NB4 (cell line): ENCODE measurements at places on chromosomes 16 and 17.
A peak's percentile ranks its signal among the peaks of the same experiment; 100 is the strongest.

- no peak for DNase-seq
Measured at GRCh38 chr17:14398766-14399165, 97.9 kb downstream of the HS3ST3B1 start.

GRCh38 chr17:50469208-50469605 is 527 bp upstream of the CHAD start:
- DNase-seq: no peak

- no peak for DNase-seq
Measured at GRCh38 chr17:30927756-30928155, 6.0 kb downstream of the ADAP2 start.

- no peak for DNase-seq
Measured at GRCh38 chr17:8675306-8675705, 44.8 kb upstream of the MYH10 start.

DNA sequence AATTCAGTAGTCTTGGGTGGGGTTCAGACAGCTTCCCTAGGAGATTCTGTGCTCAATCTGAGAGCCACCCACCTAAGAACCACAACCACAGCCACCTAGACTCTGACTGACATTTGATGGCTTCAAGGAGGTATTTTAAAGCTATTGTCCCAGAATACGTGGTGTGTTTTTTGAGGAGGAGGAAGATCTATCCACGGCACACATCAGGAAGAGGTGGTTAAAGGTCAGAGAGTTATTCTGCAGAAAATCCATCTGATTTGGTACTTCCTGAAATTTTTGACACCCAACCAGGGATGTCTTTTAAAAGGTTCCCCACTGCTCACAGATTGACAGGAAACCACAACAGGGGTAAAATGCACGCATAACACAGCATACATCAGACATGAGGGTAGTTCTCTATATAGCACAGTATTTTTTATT is 25.1 kb downstream of the SMARCE1 start:
- DNase-seq: peak; percentile 68

DNA sequence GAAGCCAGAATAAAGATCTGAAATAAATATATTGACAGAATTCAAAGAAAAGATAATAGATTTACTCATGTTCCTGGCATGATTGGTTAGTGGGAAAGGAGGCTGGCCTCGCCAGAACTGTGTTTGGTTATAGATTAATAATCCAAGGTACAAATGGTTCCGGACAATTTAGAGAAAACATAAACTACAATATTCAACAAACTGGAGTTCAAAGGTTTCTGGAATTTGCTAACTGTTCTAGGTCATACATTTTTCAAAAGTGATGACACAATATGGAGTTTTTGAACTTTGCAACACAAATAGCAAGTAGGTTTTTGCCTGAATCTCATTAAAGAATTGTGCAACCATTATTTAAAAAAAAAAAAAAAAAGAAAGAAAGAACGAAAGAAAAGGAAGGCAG is 251.7 kb upstream of the SALL1 start:
- no peak for DNase-seq

DNA sequence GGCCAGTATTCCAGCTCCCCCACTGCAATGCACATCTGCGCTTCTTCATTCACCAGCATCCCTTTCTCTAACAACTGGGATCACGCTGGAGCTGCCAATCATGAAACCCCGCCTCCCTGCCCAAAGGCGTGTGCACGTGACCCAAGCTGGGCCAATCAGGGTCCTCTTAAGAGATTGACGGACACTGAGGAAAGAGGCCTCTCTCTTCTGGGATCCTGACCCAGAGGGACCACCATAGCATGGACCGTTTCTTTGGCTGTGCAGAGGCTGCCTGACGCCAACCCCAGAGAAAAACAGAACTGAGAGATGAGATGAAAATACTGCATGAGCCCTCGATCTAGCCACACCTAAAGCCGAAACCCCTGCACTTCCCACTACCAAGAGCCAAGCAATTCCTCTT is 32.0 kb downstream of the COTL1 start:
- DNase-seq: no peak

DNA sequence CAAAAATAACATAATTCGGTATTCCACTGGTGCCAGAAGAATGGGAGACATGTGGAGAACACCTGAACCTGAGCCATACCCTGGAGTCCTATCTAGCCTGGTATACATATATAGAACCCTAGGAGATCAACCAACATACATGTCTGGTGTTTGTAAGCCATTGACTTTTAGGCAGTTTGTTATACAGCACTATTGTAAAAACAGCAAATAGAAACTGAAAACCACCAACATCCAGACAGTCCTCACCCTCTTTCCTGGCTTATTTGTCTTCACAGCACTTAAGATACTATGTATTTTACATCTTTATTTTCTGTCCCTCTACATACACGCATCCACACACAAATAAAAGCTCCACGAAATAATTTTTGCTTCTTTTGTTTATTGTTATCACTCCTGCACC is 404.2 kb upstream of the PMFBP1 start:
- no peak for DNase-seq

DNA sequence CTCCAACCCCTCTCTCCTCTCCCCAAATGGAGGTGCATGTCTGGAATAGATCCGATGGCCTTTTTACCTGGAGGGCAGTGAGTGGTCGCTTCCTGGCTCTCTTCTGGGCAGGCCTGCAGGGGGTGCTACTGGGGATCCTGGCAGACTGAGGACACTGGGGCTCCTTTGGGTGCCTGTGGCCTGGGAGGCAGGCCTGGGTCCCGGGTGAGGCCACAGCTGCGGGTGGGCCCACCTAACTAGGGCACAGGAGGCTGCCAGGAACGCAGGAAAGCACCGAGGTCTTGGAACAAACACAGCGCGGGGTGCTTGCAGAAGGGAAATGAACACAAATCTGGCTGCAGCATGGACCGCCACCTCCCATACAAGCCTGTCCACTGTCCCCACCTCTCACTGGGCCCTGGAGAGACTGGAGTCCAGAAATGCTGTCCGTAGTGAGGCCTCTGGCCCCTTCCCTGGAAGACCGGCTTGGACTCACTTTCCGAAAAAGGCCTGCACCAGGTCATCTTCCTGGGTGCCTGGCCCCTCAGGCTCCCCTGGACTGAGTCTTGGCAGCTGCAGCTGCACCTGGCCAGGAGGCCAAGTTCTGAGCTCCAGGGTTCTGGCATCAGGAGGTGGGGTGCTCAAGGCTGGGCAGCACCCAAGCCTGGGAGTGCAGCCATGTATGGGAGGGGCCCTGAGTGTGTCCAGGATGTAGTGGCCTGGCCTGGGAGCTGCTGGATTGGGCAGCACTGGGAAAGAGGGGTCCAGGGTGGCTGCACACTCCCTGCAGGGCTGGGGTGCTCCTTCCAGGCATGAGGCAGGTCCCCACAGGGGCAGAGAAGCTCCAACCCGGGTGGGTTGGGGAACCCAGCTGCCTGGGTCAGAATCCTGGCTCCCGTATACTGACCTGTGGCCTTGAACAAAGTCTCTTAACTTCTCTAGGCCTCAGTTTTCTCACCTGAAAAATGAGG is 195.1 kb downstream of the IRF8 start:
- DNase-seq: no peak

- DNase-seq: peak; percentile 59
Measured at GRCh38 chr16:15925631-15926030, 23.8 kb upstream of the ABCC1 start.

- no peak for DNase-seq
Measured at GRCh38 chr16:17246974-17247732, 223.6 kb downstream of the XYLT1 start.

- DNase-seq: peak; percentile 25
Measured at GRCh38 chr16:78543023-78543422, 443.6 kb downstream of the WWOX start.

DNA sequence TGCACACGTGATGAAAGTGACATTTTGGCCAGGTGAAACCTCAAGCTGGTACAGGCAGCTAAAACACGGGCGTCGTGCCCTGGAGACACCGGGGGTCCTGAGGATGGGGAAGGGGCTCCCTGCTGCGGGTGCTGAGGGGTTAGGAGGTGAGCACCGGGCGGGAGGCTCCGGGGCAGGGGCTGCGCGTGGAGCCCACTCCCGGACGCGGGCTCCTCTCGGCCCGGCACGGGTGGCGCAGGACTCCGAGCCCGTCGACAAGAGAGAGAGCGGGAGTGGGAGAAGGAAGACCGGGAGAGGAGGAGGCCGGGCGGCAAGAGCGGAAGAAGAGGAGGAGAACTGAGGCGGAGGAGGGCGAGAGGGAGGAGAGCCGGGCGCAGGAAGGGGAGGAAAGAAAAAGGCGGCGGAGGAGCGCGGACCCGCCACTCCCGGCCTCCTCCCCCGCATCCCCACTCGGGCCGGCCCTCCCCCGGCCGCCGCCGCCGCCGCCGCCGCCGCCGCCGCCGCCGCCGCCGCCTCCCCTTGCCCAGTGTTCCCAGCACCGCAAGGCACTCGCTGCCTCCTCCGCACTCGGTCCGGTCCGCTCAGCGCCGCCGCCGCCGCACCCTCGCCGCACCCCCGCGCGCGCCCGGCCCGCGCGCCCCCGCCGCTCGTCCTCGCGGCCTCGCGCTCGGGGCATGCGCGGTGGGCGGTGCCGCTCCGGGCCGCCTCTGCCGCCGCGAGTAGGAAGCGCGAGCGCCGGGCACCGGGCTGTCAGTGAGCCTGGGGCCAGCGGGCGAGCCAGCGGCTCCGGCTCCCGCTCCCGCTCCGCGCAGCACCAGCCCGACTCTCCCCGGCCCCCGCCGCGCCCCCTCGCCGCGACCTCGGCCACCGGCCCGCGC is at the start of gene PRKCA:
TSS of gene PRKCA (plus strand) at position 750 of the 878 bp plus-strand sequence.
- peak; percentile 80 for DNase-seq

- no peak for DNase-seq
Measured at GRCh38 chr17:79429864-79430494, 180.9 kb downstream of the RBFOX3 start.

- DNase-seq: no peak
Measured at GRCh38 chr17:49822829-49823228, 25.0 kb downstream of the TAC4 start.

- DNase-seq: no peak
Measured at GRCh38 chr17:4751932-4752331, 12.2 kb upstream of the CXCL16 start.

DNA sequence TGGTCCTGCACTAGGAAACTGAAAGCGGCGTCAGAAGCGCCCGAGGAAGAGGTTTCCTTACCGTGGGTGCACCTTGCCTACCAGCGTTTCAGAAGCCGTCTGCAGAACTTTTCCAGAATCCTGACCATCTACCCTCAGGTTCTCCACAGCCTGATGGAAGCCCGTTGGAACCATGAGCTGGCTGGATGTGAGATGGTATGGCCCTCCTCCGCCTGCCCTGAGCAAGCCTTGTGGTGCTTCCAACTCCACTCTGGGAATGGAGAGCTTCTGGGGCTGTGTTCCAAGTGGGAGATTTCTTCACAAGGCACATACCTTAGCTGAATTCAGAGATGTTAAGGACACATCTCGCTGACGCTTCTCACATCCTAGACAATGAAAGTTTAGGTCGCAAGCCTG is 51.8 kb upstream of the ENDOV start:
- DNase-seq: no peak

DNA sequence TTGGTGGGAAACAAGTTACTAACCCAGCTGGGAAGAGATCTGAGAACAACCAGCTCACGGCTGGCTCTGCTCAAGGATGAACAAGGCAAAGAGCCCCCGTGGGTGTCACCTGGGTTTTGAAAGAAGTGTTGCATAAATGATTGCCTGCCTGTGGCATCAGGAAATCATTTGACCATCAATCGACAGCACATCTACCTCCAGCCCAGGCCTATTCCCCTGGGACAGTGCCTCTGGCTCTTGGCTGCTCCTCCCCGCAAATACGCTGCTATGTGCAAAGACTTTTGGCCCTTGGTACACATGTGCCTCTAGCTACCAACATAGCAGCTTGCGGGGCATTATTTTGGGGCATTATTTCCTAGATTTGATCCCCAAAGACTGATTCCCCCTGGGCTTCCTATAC is 39.4 kb upstream of the SMPD3 start:
- DNase-seq: no peak

DNA sequence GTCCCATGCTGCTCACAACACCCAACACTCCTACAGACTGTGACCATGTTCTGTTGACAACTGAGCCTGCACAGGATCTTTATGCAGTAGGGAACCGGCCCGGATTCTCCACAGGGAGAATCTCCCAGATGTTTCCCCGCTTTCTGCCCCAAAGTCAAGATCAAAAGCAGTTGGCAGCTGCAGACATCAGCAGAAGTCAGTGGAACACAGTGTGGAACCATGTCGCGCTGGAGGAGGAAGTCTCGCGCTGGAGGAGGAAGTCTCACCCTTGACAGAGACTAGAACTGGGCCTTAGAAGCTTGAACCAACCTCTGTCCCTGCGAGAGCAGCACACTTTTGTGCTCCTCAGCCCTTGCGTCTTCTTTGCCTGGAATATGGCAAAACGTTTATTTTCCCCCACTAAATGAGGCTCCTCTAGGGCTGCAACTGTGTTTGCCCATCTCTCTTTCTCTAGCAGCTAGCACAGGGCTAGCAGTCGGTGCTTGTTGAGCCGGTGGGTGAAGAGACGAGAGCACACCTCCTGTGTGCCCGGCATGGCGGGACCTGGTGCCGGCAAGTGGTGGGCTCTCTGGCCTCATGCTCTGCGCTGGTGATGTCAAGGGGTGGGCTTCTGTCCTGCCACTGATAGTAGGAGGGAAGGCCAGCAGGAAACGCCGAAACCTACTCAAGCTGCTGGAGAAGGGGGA is 2.1 kb upstream of the MRC2 start:
- peak; percentile 66 for DNase-seq

- peak; percentile 26 for DNase-seq
Measured at GRCh38 chr17:15957206-15957605, 12.3 kb downstream of the ADORA2B start.

DNA sequence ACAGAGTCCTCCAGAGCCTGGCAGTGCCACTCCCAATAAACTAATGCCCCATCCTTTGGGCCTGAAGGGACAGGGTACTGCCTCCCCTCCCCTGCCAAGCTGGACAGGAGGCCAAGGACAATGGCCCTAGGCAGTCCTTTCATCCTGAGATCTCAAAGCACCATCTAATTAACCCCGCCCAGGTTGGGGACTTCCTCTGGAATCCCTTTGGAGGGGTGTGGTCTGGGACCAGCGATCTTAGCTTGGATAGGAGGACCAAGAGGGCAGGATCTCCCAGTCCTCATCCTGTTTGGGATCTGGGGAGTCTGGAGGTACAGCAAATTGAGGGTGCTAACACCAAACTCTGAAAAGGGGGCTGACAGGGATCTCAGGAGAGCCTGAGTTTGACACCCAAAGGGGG is 18.2 kb upstream of the SP6 start:
- no peak for DNase-seq

- no peak for DNase-seq
Measured at GRCh38 chr17:9677411-9677810, 32.1 kb downstream of the USP43 start.

DNA sequence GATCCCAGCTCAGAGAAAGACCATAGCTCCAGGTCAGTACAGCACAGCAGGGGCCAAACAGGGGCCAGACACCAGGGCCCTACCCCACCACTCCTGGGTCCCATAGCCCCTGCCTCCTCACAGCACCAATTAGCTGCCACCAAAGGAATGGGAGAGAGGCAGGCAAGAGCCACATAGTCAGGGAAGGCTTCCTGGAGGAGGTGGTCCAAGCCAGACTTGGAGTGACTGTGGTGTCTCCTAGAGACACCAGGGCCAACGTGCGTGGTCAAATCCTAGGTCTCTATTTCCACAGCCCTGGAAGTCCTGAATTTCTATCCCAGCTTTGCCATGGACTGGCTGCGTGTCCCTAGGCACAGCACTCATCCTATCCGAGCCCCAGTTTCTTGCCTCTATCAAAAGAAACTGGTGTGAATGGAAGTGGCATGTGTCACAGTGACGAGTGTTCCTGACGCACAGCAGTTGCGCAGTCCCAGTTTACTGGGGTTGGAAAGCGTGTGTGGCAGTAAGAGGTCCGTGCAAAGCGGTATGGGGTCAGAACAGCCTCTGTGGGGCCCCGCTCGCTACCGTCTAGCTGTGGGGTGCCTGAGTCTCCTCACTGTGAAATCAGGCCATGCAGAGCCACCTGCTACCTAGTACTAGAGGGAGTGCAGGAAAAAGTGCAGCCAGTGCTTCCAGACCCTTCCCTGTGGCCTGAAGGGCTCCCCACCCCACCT is 23.5 kb downstream of the KCNJ12 start:
- no peak for DNase-seq
